ENCODE measurements at places on chromosomes 1 and 21.
A peak's percentile ranks its signal among the peaks of the same experiment; 100 is the strongest.

- no peak for DNase-seq
Measured at GRCh38 chr1:170668209-170669106, 4.5 kb downstream of the PRRX1 start.

DNA sequence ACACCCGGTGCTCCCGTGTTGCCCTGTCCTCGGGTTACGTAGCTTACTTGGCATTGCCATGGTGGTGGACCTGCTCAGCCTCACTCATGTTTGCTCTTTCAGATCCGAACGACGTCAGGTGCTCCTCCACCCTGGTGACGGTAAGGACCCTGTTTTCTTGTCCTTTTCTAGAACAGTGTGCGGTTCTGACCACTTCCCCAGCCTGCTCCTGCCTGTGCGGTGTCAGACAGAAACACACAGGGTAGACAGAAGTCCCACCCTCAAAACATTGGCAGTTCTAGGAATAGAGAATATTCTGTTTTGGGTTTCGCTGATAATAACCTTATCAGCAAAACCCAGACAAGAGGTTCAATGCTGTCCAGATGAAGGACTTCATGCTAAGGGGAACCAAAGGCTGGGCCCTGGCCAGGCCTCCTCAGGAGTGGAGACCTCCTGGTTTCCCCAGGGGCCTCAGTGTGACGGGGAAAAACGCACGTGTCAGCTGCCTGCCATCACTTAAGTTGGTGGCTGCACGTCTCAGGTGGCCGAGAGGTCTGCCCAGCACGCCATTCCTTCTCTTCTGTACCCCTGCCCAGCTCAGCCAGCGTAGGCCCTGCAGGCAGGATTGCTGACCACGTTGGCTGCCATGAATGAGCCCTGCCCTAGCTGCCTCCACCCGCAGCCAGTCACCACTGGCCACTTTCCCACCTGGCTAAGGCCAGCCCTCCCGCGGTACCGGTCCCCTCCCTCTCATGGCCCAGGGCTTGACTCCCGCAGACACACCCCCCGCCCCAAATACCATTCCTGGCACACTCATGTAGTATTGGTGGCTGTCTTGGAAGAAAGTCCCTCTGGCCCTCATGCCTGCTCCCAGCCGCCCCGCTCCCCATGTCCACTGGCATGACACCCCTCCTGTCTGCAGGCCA lies 33.6 kb downstream of the SLC37A1 start:
- no peak for DNase-seq

- DNase-seq, result no peak
Measured at GRCh38 chr1:145689922-145690321, 17.2 kb downstream of the PDZK1 start.

DNA sequence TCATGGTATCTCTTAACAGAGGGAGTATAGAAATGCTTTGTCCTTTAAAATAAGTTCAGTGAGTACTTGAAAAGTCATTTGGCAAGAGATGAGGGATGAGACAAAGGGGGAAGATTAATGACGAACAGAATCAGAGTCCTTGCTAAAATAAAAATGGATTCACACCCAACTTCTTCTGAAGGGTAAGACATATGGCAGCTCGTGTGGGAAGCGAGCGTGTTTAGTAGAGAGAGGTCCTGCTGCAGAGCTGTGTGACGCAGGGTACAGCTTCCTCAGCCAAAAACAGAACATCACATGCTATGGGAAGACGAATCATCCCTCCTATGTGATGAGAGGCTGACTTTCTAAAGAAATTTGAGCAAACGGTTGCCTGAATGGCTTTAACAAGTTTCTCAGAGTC lies 158.5 kb upstream of the LMO4 start:
- DNase-seq, result no peak

- no peak for DNase-seq
Measured at GRCh38 chr21:44347911-44348451, 5.4 kb upstream of the TRPM2 start.

DNA sequence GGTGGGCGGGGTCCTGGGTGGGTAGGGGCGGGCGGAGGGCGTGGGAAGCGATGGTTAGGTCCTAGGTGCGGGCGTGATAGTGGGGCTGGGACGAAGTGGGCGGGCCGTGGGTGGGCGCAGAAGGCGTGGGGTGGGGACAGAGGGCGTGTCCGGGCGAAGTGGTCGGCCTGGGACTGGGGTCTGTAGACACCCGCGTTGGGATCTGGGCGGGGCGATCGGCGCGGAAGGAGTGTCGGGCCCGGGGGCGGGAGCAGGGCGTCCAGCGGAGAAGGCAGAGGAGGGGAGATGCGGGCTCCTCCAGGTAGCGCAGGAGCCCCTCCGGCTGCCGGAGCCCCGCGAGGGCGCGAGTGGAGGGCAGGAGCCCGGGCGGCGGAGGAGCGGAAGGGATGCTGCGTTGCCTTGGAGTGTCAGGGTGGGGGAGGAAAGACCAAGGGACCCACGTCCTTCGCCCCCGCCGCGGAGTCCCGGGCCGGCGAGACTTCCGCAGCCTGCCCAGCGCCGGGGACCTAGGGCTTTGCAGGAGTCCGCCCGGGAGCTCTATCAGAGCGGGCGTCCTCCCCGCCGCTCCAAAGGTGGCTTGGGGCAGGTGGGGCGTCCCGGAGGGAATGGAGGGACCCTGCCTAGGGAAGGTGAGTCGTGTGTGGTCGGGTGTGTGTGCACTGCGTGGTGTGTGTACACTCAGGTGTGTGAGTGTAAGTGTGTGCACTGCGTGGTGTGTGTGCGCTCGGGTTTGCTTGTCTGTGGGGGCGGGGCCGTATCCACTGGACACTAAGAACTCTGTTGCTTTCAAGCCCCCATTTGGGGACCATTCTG lies 27.0 kb upstream of the PRSS38 start:
- DNase-seq, result no peak

- no peak for DNase-seq
Measured at GRCh38 chr1:2431103-2431502, 18.7 kb upstream of the PEX10 start.

- no peak for DNase-seq
Measured at GRCh38 chr1:228236744-228237143, 28.9 kb downstream of the OBSCN start.

GRCh38 chr1:94739521-94740061 lies 80.6 kb upstream of the SLC44A3 start:
- DNase-seq, result peak; percentile 81

- DNase-seq, result no peak
Measured at GRCh38 chr1:40122855-40123254, 25.8 kb upstream of the PPT1 start.

DNA sequence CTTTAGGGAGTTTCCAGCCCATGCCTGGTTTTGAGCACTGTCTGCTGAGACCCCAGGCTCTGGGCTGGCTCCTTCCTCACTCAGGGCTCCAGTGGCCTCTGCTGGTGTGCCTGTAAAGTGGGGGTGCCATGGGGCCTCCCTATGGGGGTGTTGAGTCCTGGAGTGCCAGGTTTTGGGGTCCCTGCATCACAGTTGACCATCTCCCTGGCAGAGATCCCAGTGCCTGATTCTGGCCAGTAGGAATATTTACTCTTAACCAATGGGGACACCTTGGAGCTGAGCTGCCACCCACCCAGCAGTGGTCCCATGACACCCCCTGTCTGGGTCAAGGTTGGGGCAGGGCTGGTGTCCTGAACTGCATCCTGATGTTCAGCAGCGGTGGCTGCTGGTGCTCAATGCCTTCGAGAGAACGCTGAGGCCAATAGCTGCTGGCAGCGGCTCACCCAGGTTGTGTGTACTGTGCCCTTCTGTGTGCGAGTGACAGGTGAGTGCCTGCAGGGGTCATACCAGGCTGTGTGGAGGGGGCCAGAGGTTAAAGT lies 9.6 kb upstream of the ZNF669 start:
- DNase-seq, result no peak

DNA sequence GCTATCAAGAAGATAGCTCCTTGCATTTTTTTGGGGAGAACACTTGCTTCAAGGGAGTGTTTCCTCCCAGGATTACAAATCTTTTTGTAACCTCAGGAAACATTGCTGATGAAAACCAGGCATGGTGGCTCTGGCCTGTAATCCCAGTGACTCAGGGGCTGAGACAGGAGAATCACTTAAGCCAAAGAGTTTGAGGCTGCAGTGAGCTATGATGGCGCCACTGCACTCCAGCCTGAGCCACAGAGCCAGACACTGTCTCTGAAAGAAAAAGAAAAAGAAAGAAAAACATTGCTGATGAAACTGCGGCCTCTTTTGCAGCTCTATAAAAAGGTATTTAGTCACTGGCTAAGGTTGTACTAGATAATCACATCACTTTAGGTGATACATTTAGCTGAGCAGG lies 7.3 kb downstream of the RNU1-2 start:
- peak; percentile 33 for DNase-seq

DNA sequence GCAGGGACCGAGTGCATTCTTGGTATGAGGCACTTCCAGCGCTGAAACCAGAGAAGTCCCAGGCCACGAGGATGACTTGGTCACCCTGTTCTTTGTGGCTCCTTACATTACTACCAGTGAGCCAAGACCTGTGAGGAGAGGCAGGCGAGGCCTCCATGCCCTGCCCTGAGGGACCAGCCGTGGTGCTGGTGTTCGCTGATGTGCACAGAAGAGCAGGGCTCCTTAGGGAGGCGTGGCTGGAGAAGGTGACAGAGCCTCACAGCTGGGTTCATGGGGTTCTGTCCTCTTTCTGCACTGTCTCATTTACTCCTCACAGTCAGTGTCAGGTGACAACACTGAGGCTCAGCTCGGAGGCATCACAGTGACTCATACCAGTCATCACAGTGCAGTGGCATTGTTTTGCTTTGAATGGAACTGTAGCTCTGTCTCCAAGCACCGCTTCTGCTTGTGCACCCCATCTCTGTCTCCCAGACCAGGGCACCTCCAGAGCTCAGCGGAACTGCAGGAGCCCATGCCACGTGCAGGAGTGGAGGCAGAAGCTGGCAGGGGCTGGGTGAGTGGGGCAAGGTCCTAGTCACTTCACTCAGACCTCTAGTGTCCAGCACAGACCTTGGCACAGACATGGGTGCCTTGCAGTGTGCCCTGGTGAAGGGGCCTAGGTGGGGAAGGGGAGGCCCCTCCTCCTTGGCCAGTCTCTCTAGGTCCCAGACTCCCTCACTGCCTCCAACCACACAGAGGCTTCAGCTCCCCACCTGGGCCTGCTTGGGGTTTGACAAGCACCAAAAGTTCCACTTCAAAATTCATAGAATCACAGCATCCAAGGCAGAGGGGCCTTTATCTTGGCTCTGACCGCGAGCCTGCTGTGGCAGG lies 310.9 kb downstream of the MATN1 start:
- no peak for DNase-seq

GRCh38 chr1:54940042-54940441 lies 40.4 kb upstream of the TMEM61 start:
- DNase-seq, result no peak

DNA sequence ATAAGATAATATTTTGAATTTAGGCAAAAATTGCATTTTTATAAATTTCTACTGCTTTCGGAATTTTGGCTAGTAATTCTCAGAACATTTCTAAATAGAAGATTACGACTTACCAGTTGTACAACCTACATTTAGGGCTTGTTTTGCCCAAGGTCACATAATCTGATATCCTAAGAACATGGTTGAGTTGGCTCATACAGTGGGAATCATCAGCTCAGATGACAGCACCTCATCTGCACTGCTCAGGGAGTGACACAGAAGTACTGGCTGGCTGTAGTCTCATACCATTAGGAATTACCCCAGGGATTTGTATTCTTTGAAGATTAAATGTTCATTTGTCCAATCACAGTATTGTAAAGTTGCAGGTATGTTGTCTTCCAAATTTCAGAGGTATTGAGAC lies 217.6 kb downstream of the ADGRL2 start:
- no peak for DNase-seq

GRCh38 chr1:116545359-116545705 lies 25.5 kb downstream of the CD58 start:
- no peak for DNase-seq

GRCh38 chr1:209335178-209335577 lies 248.3 kb upstream of the CAMK1G start:
- DNase-seq, result no peak

DNA sequence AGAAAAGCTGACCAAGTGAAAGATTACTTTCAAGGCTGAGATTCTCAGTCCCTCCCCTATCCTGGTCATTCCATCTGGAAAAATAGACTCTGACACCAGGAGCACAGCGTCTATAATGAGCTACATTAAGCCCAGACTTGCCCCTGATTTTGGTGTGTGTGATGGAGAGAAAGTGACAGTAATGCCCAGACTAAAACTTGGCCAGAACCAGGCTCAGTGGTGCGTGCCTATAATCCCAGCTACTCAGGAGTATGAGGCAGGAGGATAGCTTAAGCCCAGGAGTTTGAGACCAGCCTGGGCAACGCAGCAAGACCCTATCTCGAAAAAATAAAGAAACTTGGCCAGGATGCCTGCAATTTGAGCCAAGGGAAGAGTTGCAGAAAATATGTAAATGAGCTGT lies 15.9 kb downstream of the PLEKHA6 start:
- DNase-seq, result no peak

GRCh38 chr1:19032701-19033514 lies 76.4 kb upstream of the IFFO2 start:
- DNase-seq, result no peak

DNA sequence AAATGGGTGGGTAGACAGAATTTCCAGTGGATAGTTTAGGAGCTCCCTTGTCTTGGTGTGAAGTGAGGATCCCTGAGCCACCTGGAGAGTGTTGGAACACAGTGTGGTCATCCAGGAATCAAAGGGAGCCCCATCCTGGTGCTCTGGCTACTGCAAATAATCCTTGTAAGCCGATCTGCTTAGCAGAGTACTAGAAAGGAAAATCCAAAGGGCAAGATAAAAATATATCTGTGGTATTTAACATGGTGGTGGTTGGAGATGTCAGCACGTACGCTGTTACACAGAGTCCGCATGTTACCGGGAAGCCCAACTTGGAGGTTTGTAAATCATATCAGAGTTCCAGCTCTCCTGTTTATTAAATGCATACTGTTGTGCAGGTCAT lies 39.0 kb downstream of the VANGL1 start:
- no peak for DNase-seq

DNA sequence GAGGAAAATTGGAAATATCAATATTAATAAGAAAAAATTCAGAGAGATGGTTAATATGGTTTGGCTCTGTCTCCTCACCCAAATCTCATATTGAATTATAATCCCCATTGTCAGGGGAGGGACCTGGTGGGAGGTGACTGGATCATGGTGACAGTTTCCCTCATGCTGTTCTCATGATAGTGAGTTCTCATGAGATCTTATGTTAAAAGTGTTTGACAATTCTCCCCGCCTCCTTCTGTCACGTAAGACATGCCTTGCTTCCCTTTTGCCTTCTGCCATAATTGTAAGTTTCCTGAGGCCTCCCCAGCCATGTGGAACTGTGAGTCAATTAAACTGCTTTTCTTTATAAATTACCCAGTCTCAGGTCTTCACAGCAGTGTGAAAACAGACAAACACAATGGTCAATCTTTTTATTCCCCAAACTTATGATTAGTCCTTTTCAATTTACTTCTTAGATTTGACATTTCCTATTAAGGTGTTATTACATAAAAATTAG lies 11.0 kb downstream of the EGLN1 start:
- DNase-seq, result no peak

GRCh38 chr1:225763716-225764548 lies 13.7 kb upstream of the SRP9 start:
- peak; percentile 59 for DNase-seq

DNA sequence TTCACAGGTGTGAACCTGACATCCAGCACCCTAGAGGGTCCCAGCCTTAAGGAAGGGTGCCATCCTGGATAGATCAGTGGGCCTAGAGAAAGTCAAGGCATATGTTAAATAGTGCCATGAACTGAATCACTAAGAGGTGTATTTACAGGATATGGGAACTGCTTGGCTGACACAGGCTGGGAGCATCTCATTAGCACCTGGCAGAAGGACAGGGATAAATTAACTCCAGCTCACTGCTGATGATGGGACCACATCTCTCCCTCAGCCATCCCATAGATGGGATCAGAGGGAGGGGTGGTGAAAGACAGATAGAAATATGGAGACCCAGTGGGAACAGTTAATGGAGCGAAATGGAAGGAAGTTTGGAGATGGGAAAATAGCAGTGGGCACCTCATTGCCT lies 122.0 kb downstream of the IGSF21 start:
- no peak for DNase-seq

All from MV-4-11 (cell line).